ENCODE measurements at places on chromosomes 3 and 15.

GRCh38 chr15:98347001-98347400, 301.3 kb upstream of the IGF1R start:
- DNase-seq: no peak

DNA sequence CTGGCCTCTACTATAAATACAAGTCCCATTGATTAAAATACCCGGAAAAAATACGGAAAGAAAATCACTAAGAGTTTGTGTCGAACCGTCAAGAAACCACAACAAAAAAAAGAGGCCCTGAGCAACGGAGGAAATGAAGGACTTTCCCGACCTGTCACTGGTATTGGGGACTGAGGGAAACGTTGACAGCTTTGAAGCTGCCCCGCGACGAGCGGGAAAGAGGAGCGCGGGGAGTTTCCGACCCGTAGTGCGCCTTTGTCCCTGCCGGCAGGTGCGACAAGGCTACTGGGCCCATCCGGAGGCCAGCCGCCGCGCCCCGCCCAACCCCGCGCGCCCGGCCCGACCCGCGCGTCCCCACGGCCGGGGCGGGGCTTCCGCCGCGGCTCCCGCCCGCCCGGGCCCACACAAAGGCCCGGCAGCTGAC, 416 bp downstream of the PBRM1 start:
- DNase-seq: peak; percentile 68

DNA sequence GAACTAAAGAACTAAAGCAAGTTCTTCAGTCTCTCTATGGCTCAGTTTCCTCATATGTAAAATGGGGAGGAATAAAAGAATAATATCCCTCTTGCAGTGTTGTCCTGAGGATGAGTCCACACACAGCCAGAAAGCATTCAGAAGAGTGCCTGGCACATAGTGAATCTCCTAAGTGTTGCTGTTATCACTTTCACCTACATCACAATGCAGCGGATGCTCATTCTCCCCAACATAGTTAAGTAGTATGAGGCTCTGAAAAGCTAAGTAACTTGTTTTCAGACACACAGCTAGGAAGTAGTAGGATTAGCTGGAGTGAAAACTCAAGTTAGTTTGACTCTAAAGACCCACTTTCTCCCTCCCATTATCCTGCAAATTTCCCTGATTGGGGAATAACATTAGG, 9.1 kb upstream of the USP3 start:
- no peak for DNase-seq

- DNase-seq: peak; percentile 85
Observed at GRCh38 chr15:91872356-91873137, 19.0 kb downstream of the SLCO3A1 start.

DNA sequence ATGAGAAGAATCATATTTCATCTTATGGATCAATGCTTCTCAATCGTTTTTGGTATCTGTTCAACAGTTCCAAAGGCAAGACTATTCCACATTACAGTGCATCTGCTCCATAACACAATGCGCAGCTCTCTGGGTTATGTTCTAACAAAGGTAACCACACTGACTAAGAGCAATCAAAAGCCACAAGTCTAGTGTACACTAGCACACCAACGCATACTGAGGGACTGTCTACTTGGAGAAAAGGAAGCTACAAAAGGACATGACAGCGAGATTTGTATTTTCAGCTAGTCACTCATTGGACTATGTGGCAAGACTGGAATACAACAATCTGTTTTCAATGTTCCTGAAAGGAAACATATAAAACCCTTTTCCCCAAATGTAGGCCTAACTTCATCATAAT, 35.8 kb downstream of the SETD2 start:
- no peak for DNase-seq

GRCh38 chr15:92306663-92307062, 87.0 kb upstream of the ST8SIA2 start:
- DNase-seq: no peak

DNA sequence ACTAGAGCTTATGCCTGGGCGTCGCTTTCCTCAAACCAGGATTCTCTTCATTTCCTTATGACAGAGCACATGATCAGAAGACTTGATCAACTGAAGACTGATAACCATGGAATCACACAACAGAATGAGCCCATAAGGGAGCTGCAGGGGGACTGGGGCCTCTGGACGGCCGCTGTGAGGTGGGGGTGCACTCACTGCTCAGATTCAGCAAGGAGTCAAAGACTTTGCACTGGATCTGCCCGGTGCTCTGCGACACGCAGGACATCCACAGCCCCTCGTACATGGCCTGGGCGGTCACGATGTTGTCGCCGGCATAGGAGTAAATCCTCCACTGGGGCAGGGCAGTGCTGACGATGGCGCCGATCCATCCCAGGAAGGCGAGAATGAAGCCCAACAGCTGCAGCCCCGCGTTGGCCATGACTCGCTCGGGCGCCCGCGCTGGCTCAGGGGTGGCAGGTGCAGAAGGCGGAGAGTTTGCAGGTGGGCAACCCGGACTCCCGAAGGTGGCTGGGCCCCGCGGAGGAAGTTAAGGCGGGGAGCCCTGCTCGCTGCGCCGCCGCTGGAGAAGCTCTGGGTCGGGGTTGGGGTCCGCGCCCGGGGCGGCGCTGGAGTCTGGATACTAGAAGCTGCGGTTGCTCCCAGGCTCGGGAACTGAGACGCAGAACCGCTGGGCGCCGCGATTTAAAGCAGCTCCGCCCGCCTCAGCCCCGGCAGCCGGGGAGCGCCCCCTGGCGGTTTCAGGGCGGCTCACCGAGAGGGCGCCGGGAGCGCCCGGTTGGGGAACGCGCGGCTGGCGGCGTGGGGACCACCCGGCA, at the start of gene CLDN1:
Gene CLDN1, minus strand, starts transcription at position 658 of the 815 bp plus-strand sequence. Its CDS starts 240 bp downstream, at position 418.
- peak; percentile 59 for DNase-seq

GRCh38 chr3:178001670-178002101, 534.5 kb upstream of the KCNMB2 start:
- DNase-seq: no peak

DNA sequence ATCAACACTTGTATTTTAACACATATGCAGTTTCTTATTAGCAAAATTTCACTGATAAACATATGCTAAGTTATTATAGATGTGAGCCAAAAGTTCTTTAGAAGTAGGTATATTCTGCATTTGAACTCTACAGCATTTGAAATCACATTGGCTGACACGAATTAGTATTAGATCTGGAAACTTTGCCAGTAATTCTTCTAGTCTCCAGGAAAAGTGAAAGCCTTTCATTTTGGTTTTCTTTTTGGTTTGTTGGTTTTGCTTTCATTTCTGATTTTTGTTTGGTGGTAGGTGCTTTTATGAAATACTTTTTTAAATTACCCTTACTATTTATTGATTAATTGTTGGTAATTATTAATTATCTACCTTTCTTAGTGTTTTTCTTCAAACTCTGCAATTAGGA, 72.9 kb downstream of the RBMS3 start:
- DNase-seq: no peak

- DNase-seq: no peak
Observed at GRCh38 chr3:63861306-63861705, 2.3 kb downstream of the THOC7 start.

- no peak for DNase-seq
Observed at GRCh38 chr3:174193604-174194003, 665.5 kb upstream of the NAALADL2 start.

DNA sequence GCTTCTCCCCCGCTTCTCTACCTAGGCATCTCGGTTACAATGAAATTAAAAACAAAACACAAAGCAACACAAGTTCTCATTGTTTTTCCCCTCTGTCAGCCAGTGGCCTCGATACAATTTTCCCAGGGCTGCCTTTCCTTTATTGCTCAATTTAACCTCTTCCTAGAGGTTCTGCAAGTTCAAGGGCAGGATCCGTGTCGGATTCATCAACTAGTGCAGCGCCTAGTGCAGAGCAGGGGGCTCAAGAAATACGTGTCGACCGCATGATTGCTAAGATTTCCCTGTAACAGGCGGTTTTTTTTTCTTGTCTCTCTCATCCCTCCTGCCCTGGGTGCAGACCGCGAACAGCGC, 1.4 kb upstream of the BHLHE40 start:
- no peak for DNase-seq

DNA sequence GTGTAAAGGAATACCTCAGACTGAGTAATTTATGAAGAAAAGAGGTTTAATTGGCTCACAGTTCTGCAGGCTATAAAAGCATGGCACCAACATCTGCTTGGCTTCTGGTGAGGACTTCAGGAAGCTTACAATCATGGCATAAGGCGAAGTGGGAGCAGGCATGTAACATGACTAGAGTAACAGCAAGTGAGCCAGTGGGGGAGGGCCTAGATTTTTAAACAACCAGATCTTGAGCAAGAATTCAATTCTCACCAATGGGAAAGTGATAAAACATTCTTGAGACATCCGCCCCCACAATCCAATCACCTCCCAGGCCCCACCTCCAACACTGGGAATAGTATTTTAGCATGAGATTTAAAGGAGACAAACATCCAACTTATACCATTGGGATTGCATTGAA, 44.2 kb upstream of the BCL2A1 start:
- DNase-seq: no peak

- DNase-seq: no peak
Observed at GRCh38 chr3:40450438-40450837, 6.7 kb upstream of the RPL14 start.

GRCh38 chr3:152389316-152389934, 120.7 kb downstream of the MBNL1 start:
- no peak for DNase-seq

- DNase-seq: no peak
Observed at GRCh38 chr15:45117308-45118130, 3.4 kb downstream of the DUOXA2 start.

GRCh38 chr3:53169045-53169831, 8.2 kb downstream of the PRKCD start:
- peak; percentile 62 for DNase-seq

DNA sequence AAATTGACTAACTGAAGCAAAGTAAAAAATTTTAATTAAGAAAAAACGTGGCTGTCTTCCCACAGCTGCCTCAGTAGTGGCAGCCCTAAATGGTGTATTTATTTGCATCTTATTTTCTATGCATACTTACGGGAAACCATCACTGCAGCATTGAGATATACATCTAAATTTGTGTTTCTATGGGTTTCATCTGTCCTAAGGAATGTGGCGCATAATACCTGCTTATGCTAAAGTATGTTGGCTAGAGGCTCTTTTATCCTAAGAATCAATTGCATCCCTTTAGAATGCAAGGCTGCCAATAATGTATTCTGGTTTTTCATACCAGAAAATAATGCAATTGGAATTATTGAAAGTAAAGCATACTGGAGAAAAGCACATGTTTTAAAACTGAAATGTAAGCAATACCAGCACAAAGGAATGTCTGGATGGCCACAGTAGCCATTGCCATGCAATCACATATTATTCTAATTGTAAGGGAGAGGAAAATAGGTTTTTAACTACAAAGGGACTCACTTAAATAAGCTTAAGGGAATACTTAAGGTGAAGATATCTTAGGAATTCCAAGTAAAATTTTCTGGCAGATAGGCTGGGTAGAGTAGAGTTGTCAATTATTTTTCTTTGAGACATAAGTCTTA, 834.5 kb upstream of the NECTIN3 start:
- no peak for DNase-seq

GRCh38 chr15:57384024-57384423, 7.7 kb downstream of the CGNL1 start:
- DNase-seq: no peak

GRCh38 chr3:122975163-122975923, 52.2 kb downstream of the SEMA5B start:
- peak; percentile 57 for DNase-seq

Measured in breast epithelium (tissue), 4 donors.